ENCODE measurements at places on chromosomes 1 and 21. TPM values are rescaled to one million over a fixed set of nuclear protein-coding genes. Genes with fewer than 3 reads are reported as not detected.

AADACL4 gene
- polyA plus RNA-seq, result not detected

TNFRSF14 gene
- polyA plus RNA-seq, result 318 TPM

RUNX3 gene
- polyA plus RNA-seq, result 4.8 TPM

RPS27 gene
- polyA plus RNA-seq, result 5,987 TPM

All from large intestine (tissue), 12 donors.